ENCODE measurements at places on chromosomes 6 and 20. TPM values are rescaled to one million over a fixed set of nuclear protein-coding genes. Genes with fewer than 3 reads are reported as not detected.

RPS6KA2 gene
- total RNA-seq, result 249 TPM

LY6G6D gene
- not detected for total RNA-seq

SLC17A1 gene
- total RNA-seq, result not detected

SNAI1 gene
- total RNA-seq, result 6.9 TPM

ZBTB12 gene
- total RNA-seq, result 1.7 TPM

TRIM10 gene
- not detected for total RNA-seq

ARMH2 gene
- not detected for total RNA-seq

TLDC2 gene
- total RNA-seq, result not detected

RANBP9 gene
- 29.8 TPM for total RNA-seq

ANKEF1 gene
- total RNA-seq, result 1.8 TPM

VGLL2 gene
- not detected for total RNA-seq

HLA-DQB2 gene
- total RNA-seq, result not detected

GJA10 gene
- not detected for total RNA-seq

CDK19 gene
- 7.9 TPM for total RNA-seq

SMPDL3A gene
- total RNA-seq, result 7.5 TPM

BIRC7 gene
- total RNA-seq, result 0.12 TPM

KIAA0408 gene
- 0.87 TPM for total RNA-seq

LEMD2 gene
- 40.4 TPM for total RNA-seq

LRRC73 gene
- 0.12 TPM for total RNA-seq

PROKR2 gene
- total RNA-seq, result not detected

RAET1G gene
- total RNA-seq, result 0.58 TPM

IL17F gene
- not detected for total RNA-seq

ARFGEF3 gene
- total RNA-seq, result 5.1 TPM

FYN gene
- total RNA-seq, result 208 TPM

TFEB gene
- total RNA-seq, result 4.4 TPM

TRIM31 gene
- total RNA-seq, result not detected

FAM83B gene
- total RNA-seq, result 0.29 TPM

LSM14B gene
- 23.1 TPM for total RNA-seq

LHFPL5 gene
- total RNA-seq, result not detected

CDH22 gene
- 0.06 TPM for total RNA-seq

KCNB1 gene
- not detected for total RNA-seq

WFDC10B gene
- not detected for total RNA-seq

DLL1 gene
- 10.7 TPM for total RNA-seq

CENPW gene
- 0.82 TPM for total RNA-seq

PTGIS gene
- total RNA-seq, result 0.53 TPM

SLC35A1 gene
- total RNA-seq, result 15.2 TPM

ITPA gene
- 35.2 TPM for total RNA-seq

LST1 gene
- total RNA-seq, result 0.87 TPM

PAX1 gene
- not detected for total RNA-seq

ZSCAN23 gene
- 2.0 TPM for total RNA-seq

IP6K3 gene
- not detected for total RNA-seq

SLC22A7 gene
- total RNA-seq, result not detected

XKR7 gene
- total RNA-seq, result not detected

SIRPB1 gene
- 4.1 TPM for total RNA-seq

HLA-DOA gene
- total RNA-seq, result not detected

NRSN1 gene
- not detected for total RNA-seq

FAM209B gene
- not detected for total RNA-seq

HLA-DQA1 gene
- total RNA-seq, result not detected

AHCY gene
- 133 TPM for total RNA-seq

FAM162B gene
- total RNA-seq, result 1.5 TPM

TSBP1 gene
- total RNA-seq, result not detected

TRIM15 gene
- not detected for total RNA-seq

Data from glomerular endothelial cell (primary cell).